ENCODE measurements at places on chromosomes 1 and 21. TPM values are rescaled to one million over a fixed set of nuclear protein-coding genes. Genes with fewer than 3 reads are reported as not detected.

DNA sequence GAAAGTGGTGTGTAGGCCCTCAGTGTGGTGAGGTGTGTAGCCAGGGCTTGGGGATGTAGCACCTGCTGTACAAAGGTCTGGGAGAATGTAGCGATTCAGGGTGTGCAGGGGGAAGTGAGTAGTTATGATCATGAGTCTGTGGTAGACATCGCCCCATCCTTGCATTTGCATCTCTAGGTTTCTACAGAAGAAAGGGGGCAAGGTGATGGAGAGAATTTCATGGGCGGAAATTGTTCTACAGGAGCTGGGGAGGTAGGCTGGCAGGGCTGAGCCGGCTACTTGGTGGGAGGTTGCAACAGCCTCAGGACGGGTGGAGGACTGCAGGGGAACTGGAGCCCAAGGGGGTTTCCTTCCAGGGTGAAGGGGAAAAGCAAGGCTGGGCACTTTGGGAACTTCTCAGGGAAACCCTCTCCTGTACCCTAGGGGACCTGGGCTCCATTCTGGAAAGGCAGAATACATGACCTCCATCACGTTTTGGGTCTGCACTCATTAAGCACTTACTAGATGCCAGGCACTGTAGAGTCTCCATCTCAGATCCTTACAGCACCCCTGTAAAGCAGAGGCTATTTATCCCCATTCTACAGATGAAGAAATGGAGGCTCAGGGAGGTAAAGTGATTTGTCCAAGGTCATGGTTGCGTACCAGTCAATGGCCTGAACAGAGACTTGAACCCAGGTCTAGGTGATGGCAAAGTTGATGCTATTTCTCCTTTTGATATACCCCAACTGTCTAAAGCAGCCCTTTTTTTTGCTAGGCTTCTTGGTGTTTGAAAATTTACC is 14.5 kb upstream of the TNFRSF1B start:
- DNase-seq, result no peak

DNA sequence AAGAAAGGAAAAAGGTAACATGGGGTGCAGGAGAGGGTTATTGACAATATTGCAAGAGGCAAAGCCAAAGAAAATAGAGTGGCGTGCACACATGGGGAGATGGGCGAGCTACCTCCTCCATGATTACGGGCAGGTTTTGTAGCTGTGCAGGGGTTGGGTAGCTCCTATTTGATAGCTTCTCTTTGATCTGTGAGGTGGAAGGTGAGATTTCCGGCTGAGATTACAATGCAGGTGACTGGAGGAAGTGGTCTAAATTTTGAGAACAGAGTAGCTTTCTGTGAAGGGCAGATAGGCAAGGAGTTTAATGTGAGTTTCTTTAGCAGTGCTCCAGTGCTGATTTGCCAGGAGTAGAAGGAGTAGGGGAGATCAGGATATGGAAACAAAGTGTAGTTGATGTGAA is 263.4 kb downstream of the PLA2G4A start:
- no peak for DNase-seq

- DNase-seq, result no peak
Observed at GRCh38 chr1:100234432-100234831, 15.2 kb downstream of the DBT start.

GRCh38 chr21:46129846-46130651 is 25.3 kb downstream of the FTCD start:
- peak; percentile 67 for DNase-seq

GRCh38 chr1:91120421-91120820 is 98.6 kb upstream of the ZNF644 start:
- no peak for DNase-seq

DNA sequence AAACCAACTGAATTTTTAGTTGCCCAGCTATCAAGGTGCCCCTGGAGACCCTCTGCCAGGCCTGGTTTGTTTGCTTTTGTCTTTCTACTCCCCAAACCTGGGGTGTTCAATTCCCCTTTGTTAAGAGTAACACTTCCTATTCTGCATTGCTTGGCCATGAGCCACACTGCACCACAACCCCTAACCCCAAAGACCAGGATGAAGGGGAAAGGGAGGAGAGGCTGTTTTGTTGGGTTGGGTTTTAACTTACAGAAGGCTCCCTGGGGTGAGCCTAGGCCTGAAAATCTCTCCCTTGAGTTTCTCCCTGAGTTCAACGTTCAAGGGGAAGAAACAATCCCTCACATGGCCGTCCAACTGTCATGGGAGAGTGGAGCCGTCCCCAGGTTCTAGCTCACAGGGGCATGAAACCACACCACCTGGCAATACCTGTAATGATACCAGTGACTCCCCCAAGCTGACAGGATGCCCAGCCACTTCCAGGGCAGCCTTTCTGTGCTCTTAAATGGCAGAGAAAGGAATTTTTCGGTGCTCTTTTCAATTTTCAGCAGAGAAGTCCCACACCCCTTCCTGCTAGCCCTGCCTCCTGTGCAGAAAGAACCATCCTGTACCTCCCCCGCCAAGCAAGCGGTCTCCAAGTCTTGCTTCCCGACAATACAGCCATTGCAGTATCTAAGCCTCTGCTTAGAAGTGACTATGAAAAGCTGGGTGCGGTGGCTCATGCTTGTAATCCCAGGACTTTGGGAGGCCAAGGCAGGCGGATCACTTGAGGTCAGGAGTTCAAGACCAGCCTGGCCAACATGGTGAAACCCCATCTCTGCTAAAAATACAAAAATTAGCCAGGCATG is 14.9 kb downstream of the SLC45A3 start:
- no peak for DNase-seq

GRCh38 chr1:212606395-212607205 is 2.0 kb upstream of the ATF3 start:
- peak; percentile 68 for DNase-seq

- DNase-seq, result no peak
Observed at GRCh38 chr1:161988413-161988812, 35.3 kb downstream of the OLFML2B start.

DNA sequence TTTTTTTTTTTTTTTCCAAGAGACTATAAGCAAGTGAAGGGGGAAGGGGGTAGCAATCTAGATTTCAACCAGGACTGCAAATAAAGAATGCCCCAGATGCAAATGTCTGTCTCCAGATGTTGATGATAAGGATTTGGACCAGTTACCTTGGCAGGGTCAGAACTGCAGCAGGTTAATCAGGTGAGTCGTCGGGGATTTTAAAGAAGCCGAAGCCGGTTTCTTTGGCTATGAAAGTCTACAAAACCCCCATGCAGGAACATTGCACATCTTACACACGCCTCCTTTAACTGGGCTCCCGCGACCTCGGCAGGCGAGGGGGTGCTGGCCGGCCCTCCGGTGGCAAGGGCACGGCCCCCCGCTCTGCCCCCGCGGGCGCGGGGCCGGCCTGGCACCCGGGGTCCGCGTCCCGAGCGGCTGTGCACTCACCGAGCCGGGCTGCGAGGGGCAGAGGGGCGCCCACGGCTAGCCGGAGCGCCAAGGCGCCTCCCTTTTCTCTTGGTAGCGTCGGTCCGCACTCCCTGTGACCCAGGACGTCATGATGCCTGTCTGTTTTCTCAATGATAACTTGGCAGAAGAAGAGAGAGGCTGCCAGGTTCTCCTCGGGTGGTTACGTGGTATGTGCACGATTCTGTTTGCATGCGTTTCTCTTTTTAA is 366.3 kb upstream of the ESRRG start:
- no peak for DNase-seq

- no peak for DNase-seq
Observed at GRCh38 chr1:6625584-6626149, 999 bp downstream of the THAP3 start.

DNA sequence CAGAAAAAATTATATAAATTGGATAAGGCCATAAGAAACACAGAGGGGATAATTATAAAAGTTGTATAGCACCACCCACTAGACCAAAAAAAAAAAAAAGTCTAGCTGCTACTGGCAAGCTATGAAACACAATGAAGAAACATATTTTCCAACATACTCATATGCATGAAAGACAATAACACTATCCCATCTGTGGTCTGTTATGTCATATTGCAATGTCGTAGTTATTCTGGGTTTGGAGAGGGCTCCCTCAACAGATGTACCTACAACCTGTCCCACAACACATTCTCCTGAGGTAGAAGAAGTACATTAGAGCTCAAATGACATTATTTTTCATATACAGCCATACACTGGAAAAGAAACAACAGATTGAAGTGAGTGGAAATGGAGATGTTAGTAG is 517.6 kb upstream of the ADGRL4 start:
- DNase-seq, result no peak

- no peak for DNase-seq
Observed at GRCh38 chr1:94050254-94050653, 70.7 kb downstream of the ABCA4 start.

- no peak for DNase-seq
Observed at GRCh38 chr1:110393286-110393685, 2.5 kb upstream of the SLC16A4 start.

DNA sequence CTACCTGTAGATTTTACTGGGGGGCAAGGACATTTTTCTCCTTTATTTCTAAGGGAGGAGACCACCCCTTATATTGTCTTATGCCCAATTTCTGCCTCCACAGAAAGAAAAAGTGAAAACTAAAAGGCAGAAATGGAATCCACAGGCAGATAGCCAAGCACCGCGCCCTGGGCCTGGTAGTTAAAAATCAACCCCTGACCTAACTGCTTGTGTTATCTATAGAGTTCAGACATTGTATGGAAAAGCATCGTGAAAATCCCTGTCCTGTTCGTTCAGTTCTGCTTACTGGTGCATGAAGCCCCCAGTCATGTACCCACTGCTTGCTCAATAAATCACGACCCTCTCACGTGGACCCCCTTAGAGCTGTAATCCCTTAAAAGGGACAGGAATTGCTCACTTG is 33.7 kb upstream of the IL6R start:
- no peak for DNase-seq

DNA sequence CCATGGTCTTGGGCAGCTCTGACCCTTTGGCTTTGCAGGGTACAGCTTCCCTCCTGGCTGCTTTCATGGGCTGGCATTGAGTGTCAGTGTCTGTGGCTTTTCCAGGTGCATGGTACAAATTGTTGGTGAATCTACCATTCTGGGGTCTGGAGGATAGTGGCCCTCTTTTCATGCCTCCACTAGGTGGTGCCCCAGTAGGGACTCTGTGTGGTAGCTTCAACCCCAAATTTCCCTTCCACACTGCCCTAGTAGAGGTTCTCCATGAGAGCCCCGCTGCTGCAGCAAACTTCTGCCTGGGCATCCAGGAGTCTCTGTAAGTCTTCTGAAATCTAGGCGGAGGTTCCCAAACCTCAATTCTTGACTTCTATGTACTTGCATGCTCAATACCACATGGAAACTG is 494.5 kb upstream of the LRRC7 start:
- DNase-seq, result no peak

GRCh38 chr1:20190256-20191160 is 4.2 kb upstream of the PLA2G2C start:
- DNase-seq, result no peak

DNA sequence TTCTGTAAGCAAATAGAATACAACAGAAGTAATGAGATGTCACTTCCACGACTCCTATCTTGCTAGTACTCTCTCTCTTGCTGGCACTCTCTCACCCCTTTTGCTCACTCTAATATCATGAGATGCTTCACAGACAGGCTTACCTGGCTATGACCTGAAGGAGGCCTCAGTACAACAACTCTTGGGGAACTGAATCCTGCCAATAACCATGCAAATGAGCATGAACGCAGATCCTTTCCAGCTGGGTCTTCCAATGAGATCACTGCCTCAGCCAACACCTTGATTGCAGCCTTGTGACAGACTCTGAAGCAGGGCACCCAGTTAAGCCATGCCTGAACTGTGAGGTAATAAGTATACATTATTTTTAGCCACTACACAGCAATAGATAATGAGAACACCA is 53.1 kb upstream of the ADAR start:
- DNase-seq, result no peak

- no peak for DNase-seq
Observed at GRCh38 chr1:235401251-235401650, 34.0 kb downstream of the TBCE start.

GRCh38 chr1:152013664-152014237 is 20.1 kb upstream of the S100A10 start:
- DNase-seq, result no peak

- DNase-seq, result peak; percentile 57
Observed at GRCh38 chr1:7636795-7637526, 134.1 kb upstream of the VAMP3 start.

DNA sequence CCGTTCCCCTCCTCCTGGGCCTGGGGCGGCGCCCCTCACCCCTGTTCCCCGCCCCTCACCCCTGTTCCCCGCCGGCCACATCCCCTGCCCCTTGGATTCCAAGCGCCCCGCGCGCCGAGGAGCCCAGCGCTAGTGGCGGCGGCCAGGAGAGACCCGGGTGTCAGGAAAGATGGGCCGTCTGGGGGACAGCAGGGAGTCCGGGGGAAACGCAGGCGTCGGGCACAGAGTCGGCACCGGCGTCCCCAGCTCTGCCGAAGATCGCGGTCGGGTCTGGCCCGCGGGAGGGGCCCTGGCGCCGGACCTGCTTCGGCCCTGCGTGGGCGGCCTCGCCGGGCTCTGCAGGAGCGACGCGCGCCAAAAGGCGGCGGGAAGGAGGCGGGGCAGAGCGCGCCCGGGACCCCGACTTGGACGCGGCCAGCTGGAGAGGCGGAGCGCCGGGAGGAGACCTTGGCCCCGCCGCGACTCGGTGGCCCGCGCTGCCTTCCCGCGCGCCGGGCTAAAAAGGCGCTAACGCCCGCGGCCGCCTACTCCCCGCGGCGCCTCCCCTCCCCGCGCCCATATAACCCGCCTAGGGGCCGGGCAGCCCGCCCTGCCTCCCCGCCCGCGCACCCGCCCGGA is at the start of gene TP73:
Gene TP73, plus strand, starts transcription at position 587 of the 618 bp plus-strand sequence. CDS start 29,850 bp downstream, outside the sequence.
- no peak for DNase-seq

DNA sequence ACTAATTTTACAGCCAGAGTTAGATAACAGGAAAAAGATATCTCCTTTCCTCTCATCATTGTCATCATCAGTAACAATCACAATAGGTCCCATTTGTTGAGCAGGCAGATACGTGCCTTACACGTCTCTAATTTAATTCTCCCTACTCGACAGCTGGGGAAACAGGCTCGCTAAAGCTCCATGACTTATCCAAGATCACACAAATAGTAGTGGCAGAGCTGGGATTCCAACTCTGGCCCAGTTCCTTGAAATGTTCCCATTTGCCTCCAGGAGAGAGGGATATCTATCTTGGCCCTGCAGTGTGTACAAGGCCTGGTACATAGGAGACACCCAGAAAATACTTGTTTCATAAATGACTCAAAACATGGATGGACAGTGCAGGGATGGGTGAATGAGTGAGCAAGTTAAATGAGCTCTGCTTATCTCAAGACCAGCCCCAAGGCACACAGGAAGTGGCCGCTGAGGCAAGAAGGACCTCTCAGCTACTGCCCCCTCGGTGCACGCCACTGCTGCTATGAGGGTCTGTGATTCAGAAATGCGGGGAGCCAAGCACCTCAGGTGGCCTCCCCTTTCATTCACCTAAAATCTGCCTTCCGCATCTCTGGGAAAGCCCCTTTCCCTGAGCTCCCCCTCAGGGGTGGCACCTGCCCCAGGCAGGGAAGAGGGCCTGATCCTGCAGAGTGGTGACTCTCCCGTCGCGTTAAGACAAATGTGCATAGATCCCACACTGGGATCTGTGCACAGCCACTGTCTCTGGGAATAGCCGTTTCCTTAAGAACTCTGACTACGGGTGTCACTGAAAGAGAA is 3.6 kb downstream of the KCNN3 start:
- no peak for DNase-seq

- no peak for DNase-seq
Observed at GRCh38 chr1:103516693-103517092, 8.8 kb upstream of the RNPC3 start.

Gene BCAN
- total RNA-seq, result 0.35 TPM

Gene SLC16A4
- 2.6 TPM for total RNA-seq

Gene CFHR5
- not detected for total RNA-seq

Gene KCNA3
- 0.38 TPM for total RNA-seq

Gene ELF3
- 0.54 TPM for total RNA-seq

Gene PLD5
- not detected for total RNA-seq

Gene GLIS1
- not detected for total RNA-seq

Data from Right ventricle myocardium inferior (tissue), 1 donor.